Progenitor cell of endocrine pancreas (in vitro differentiated cells): ENCODE measurements at places on chromosomes 2 and 18. TPM values are rescaled to one million over a fixed set of nuclear protein-coding genes. Genes with fewer than 3 reads are reported as not detected.

GRCh38 chr18:33181016-33181415 lies 259.5 kb downstream of the CCDC178 start:
- no peaks in the 10 kb centered on the region for H3K36me3 ChIP-seq
- H3K4me1 ChIP-seq: peaks cover 1% of the 10 kb centered on the region
- no peak overlapping the region for H3K27ac ChIP-seq
- no peak for DNase-seq

DNA sequence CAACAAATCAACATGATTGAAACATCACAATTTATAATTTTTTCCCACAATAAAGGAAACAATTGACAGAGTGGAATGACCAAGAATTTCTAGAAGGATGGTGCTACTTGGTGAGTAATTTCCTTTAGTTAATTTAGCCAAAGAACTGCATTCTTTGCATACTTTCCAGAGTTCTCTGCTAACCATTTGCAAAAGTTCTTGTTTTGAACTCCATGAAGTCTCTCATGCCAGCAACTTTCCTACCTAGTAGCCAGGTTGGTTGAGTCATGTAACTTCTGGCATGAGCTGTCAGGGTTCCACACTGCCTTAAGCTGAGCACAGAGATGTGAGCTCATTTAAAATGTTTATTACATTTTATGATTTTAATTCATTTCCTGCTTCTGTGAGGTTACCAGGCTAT lies 539.6 kb downstream of the PID1 start:
- no peak overlapping the region for H3K4me3 ChIP-seq
- no peaks in the 10 kb centered on the region for H3K36me3 ChIP-seq
- no peaks in the 10 kb centered on the region for H3K4me1 ChIP-seq
- H3K27me3 ChIP-seq: no peaks in the 10 kb centered on the region
- no peak overlapping the region for H3K27ac ChIP-seq
- DNase-seq: no peak

DNA sequence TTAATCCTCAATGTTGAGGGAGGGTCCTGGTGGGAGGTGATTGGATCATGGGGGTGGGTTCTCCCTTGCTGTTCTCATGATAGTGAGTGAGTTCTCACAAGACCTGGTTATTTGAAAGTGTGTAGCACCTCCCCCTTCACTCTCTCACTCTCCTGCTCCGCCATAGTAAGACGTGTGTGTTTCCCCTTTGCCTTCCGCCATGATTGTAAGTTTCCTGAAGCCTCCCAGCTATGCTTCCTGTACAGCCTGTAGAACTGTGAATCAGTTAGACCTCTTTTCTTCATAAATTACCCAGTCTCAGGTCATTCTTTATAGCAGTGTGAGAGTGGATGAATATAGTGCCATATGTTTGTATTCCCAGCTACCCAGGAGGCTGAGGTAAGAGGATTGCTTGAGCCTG lies 9.6 kb downstream of the IL1B start:
- H3K4me1 ChIP-seq: no peaks in the 10 kb centered on the region
- H3K27ac ChIP-seq: no peak overlapping the region
- no peak overlapping the region for H3K4me3 ChIP-seq
- no peaks in the 10 kb centered on the region for H3K36me3 ChIP-seq

Gene GLI2
- total RNA-seq: 2.3 and 3.6 TPM in 2 replicates

Gene KCNE4
- total RNA-seq: 0.60 and 0.72 TPM in 2 replicates

GRCh38 chr2:143428700-143429099 lies 299.5 kb downstream of the ARHGAP15 start:
- peaks cover 7% of the 10 kb centered on the region for H3K4me1 ChIP-seq
- DNase-seq: no peak
- no peak overlapping the region for H3K27ac ChIP-seq
- no peak overlapping the region for H3K4me3 ChIP-seq
- no peaks in the 10 kb centered on the region for H3K27me3 ChIP-seq
- no peaks in the 10 kb centered on the region for H3K36me3 ChIP-seq

Gene DNAJC5G
- total RNA-seq: not detected in 2 replicates

Gene PROM2
- total RNA-seq: 14.2 and 16.9 TPM in 2 replicates
